ENCODE measurements at places on chromosomes 1 and 21.

DNA sequence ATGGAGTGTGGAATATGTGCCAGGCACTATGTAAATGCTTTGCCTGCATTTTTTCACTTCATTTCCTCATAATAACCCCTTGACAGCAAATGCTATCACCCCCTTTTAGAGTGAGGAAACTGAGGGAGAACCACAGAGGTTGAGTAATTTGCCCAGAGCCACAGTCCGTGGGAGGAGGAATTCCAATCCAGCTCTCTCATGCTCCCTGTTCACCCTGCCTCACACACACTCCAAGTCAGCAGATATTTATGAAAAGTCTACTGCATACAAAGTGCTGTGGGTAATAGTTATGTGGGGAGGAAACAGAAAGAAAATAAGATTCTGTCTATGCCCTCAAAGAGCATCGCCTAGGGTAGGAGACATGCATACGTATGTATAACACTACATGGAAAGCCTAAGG is 30.9 kb upstream of the RBM15 start:
- DNase-seq, result no peak

DNA sequence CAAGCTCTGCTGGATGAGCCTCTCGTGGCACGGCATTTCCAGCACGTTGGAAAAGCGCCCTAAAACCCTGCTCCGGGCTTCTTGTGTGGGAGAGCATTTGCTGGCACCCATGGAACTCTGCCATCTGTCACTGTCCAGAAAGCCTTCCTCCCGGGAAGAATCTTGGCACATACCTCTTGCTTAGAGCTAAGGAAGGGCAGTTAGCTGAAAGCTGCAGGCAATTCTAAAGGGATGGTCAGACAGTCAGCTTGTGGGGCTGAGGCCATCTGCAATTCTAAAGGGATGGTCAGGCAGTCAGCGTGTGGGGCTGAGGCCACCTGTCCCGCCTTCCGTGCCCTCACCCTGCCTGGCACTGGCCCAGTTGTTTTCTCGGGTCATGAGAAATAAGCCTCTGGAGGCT is 139.0 kb upstream of the TMEM51 start:
- DNase-seq, result no peak

DNA sequence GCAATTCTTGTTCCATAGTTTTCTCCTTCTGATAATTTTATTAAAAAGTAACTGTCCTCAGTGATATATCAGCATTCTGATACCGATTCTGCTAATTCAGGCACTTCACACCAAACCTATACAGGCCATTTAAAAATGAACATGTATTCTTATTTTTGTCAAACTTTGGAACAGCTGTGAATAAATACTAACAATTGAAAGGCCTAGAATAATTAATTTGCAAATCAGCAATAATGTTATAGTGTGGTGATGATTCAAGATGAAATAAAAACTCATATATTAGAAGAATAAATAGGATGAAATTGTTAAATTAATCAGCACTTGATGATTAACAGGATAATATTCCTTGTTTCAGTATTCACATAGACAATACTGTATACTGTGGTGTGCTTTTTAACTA is 9.9 kb downstream of the CDKN2C start:
- no peak for DNase-seq

DNA sequence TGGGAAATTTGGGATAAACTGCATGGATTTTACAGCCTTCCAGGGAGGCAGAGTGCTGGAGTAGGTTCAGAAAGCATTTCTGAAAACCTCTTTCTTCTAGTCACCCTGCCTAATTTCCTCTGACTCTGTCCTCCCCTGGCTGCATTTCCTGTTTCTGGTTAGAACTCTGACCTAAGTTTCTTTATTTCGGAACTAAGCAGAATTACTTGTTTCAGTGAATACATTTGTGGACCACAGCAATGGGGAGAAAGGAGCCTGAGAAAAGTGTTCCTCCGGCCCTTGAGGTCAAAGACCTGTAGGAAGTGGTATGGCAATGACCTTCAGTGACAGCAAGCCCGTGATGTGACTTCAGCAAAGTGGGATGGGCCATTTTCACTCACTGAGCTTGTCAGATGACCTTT is 173.4 kb upstream of the RUNX1 start:
- DNase-seq, result no peak

DNA sequence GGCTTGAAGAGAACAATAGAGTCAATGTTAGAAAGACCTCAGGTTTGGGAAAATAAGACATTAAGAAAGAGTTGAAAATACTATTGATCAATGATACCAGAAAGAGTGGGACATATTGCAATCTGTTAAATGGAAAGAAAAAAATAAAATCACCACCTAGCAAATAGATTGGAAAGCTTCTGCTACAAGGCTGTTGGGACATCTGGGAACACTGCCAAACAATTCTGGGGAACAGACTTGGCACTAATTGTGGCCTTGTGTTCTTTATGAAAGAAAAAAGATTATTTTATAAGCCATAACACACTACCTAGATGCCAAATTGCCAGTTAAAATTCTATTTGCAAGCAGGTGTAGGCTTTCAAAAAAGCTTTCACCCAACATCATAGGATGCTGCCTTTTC is 137.8 kb downstream of the TSEN15 start:
- no peak for DNase-seq

DNA sequence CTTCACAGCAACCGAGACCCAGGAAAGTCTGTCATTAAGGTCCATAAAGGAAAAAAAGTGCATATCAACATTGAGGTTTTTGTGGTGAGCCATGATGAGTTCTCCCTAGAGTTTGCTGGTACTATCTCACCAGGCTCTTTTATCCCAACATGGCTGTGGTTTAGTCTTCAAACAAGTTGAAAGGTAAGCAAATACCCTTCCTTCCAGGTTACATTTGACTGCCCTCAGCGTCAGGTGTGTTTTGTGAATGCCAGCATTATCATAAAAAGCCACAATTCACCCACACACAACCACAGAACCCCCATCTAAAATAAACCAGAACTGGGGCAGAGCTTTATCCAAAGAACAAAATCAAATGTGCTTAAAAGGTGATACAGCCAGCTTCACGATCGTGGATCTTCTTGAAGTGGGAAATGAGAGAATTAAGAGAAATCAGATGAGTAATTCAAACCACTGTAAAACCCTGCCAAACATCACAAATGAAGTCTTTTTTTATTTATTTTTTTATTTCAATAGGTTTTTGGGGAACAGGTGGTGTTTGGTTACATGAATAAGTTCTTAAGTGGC is 64.7 kb downstream of the SETD4 start:
- DNase-seq, result no peak

- DNase-seq, result no peak
These were observed at the start of gene DDR2 for GRCh38 chr1:162632217-162632666. Gene DDR2 (plus strand): TSS chr1:162632464. CDS start chr1:162719064, 86,600 bp downstream.
